DMS53 (cell line): ENCODE measurements at places on chromosomes 4 and X.

- peak; percentile 47 for DNase-seq
Observed at GRCh38 chr4:124641715-124642381, 70.7 kb downstream of the ANKRD50 start.

GRCh38 chr4:184344435-184344834, 126.8 kb upstream of the ENPP6 start:
- peak; percentile 16 for DNase-seq

DNA sequence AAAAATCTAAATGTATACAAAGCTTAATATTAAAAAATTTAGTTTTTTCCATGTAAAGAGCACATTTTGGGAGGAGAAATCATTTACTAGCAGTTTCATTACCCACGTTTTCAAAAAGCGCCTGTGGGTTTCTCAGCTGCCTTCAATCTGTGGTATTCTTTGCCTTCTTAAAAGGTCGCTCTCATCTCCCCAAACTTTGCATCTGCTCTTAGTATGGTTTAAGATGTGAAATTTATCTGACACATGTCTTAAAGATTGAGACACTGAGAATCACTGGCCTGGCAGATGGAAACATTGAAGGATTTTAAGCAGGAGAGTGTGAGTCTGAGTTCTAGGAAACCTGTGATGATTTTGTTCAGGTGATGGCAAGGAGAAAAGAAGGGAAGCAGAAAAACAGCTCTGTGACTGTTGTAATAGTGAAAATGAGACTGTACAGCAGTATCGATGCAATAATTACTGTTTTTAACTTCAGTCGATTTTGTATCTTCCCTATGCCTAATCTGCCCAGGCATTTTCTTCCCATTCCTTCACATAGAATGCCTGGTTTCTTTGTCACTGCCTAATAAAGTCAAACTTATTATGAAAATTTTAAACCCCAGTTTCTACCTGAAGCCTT, 75.9 kb downstream of the PAQR3 start:
- DNase-seq = no peak

DNA sequence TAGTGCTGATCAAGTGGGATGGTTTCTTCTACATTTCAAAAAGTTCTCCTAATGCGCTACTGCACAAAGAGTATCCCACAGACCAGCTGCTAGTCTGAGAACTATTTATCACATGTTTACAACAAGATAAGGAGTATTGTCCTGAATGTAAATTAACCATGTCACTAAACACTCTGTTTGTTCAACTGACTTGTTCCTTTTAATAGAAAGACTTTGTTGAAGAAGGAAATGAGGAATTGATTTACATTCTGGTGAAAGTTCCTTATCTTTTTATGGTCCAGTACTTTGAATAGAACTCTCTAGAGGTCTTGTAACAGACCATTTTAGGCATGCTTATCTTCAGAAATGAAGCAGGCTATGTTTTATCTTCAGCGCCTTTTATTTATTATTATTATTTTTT, 67.3 kb upstream of the IL13RA1 start:
- no peak for DNase-seq

DNA sequence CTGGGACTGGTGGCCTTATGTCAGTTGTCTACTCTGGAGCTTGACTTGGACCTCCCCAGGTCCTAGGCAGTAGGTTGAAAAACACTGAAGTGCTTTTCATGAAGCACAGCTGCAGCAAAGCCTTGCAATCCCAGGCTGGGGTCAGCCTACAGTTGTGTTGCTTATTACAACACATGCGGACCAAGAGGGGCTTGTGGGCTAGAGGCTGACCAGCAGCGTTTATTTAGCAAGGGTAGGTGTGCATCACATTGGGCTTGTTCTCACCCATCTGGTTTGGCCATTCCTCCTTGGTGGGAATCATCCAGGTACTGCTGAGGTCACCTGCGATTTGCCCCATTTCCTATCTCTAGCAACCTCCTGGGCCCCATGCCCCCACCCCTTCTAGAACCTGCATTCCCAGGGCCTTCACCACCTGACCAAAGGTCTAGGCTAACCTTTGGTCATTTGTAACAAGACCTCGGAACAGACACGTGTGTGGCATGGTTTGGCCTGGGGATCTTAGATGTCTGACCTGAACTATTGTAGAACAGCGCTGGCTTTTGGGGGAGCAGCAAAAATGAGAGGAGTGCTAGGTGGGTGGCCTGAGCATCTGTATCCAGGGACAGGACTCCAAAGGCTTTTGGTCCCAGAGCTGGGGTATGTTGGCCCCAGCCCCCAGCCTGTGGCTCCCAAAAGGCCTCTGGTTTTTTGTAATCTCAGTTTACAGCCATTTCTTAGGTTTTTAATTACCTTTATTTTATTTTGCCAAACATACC, 3.0 kb downstream of the RPL10 start:
- DNase-seq = peak; percentile 82

GRCh38 chr4:24067367-24068193, 177.7 kb upstream of the PPARGC1A start:
- DNase-seq = peak; percentile 94

- no peak for DNase-seq
Observed at GRCh38 chr4:64384237-64385203, 24.7 kb downstream of the TECRL start.

DNA sequence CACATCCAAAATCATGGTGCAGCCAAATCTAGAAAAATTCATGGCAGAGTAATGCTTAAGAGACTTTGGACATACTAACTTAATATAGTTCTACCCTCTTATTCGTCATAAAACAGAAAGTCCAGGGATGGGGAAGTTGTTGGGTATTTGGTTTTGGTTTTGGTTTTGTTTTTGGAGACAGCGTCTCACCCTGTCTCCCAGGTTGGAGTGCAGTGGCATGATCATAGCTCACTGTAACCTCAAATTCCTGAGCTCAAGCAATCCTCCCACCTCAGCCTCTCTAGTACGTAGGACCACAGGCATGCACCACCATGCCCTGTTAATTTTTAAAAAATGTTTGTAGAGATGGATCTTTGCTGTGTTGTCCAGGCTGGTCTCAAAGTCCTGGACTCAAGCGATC, 271.8 kb upstream of the TENM3 start:
- no peak for DNase-seq
